ENCODE measurements at places on chromosomes 2 and 18. TPM values are rescaled to one million over a fixed set of nuclear protein-coding genes. Genes with fewer than 3 reads are reported as not detected.

The UGT1A5 gene
- total RNA-seq, result not detected

The GAREM1 gene
- total RNA-seq, result 10.3 TPM

The TMEM198 gene
- total RNA-seq, result 1.8 TPM

The DCDC2C gene
- total RNA-seq, result not detected

The FBXO48 gene
- 2.2 TPM for total RNA-seq

The ITPRIPL1 gene
- total RNA-seq, result 0.77 TPM

The DSG1 gene
- not detected for total RNA-seq

The FRZB gene
- total RNA-seq, result 2.4 TPM

The HOXD9 gene
- 0.54 TPM for total RNA-seq

DNA sequence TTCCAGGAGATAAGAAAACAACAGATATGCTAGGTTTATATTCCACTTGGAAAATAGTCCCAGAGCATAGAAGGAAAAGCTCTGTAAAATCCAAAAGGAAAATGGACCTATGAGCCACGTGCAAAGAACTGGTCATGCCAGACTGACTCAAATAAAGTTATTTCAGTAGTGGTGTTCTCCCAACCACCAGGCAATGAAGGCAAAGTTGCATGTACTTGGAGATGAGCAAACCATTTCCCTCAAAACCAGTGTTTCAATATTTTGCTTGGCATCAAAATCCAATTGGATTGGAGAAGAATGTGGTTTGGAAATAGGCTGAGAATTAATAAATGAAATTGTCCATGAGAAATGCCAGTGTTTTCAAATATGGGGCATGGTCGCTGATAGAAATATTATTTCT is 237.5 kb downstream of the ICOS start:
- no peak for DNase-seq

DNA sequence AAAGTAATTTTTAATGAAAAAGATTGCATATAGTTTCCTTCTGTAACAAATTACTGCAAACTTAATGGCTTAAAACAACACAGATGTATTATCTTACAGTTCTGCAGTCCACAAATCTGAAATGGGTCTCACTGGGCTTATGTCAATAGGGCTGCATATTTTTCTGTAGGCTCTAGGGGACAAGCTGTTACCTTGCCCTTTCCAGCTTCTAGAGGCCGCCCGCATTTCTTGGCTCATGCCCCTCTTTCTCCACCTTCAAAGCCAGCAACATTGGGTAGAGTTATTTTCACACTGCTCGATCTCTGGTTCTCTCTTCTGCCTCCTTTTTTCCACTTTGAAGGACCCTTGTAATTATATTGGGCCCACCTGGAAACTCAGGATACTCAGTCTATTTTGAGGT is 16.7 kb downstream of the COPS8 start:
- no peak for DNase-seq

DNA sequence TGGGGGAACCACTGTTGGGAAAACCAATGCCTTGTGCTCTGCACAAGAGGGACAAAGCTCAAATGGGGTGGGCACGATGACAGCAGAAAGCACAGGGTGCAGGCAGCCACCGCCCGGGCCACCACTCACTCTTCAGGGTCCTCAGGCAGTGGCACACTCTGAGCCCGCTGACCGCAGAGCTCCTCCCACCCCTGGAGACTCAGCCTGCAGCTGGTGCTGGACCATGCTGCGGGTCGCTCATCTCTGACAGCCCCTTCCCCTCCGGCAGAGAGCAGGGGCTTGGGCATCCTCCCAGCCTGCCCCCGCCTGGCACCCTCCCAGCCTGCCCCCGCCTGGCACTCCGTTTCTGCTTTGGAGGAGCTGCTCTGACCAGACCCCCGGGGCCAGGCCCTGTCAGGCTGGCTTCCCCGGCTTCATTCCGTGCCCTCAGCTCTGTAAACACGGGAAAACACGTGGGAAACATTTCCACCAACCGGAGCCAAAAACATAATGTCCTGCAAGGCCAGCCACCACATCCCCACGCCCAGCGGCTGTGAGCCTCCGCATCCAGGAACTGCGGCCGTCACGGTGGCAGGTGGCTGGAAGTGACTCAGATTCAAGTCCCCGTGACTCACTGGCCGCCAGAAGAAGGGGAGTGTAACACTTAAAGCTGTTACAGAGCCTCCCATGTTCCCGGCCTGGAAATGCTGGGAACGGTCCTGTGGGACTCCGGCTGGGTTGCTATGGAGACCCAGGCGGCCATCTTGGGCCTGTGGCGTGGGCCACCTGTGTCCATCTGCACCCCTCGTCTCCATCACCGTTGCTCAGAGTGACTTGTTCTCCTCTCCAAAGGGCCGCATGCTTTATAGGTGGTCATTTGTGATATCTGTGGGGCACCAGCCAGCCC is 6.8 kb upstream of the SNED1 start:
- peak; percentile 95 for DNase-seq

DNA sequence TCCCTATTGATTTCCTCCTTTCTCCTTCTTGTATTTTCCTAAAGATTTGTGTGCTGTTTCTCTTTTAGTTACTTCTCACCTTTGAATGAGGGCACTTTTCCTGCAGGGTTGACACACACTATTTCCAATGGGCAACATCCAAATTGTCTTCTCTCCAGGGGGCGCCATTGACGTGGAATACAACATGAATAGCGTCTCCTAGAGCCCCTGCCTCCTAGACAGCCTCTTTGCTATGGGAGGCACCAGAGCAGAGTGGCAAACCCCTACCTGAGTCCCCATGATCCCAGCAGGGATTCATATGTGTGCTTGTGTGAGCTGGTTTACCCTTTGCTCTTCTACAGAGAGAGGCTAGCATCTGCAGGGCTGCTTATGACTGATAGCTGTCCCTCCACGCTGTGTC is 61.3 kb upstream of the ITSN2 start:
- DNase-seq, result peak; percentile 63

DNA sequence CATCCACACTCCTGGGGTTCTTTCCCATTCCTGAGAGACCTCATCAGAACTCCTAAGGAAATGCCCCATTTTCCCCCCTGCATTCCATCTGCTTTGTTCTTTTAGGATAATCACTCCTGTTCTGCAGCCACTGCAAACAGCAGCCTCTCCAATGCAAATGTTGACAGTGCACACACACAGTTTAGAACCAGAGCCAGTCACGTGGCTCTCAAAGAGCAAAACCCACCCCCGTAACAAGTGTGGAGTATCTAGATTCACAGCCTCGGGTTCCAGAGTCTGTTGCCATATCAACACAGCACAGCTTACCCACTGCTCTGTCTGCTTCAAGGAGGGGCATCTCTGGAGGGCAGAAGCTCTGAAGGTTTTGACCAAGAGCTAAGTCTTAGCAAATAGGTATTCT is 180.0 kb downstream of the NAPG start:
- DNase-seq, result no peak

- DNase-seq, result no peak
Measured at GRCh38 chr2:190335225-190335559, 8.2 kb upstream of the INPP1 start.

DNA sequence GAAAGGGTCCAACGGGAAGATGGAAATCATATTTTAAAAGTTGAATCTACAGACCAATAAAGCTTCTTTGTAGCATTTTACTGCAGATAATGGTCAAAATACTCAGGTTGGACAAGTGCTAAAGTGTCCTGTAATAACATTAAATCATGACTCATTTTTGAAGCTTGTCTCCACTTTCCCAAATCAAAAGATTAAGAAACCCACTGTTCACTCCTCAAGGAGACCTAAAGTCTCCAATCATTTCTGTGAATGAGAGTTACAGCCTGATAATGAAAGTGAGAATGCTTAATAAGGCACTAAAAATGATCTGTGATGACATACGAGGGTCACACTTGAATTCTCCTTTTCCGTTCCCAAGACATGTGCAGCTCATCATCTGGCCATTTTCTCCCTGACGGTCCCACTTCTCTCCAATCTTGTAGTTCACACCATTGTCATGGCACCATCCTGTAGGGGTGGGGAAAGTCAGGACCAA is 53.4 kb downstream of the ATIC start:
- no peak for DNase-seq

- DNase-seq, result peak; percentile 34
Measured at GRCh38 chr2:20223407-20224163, 1.3 kb downstream of the SDC1 start.

DNA sequence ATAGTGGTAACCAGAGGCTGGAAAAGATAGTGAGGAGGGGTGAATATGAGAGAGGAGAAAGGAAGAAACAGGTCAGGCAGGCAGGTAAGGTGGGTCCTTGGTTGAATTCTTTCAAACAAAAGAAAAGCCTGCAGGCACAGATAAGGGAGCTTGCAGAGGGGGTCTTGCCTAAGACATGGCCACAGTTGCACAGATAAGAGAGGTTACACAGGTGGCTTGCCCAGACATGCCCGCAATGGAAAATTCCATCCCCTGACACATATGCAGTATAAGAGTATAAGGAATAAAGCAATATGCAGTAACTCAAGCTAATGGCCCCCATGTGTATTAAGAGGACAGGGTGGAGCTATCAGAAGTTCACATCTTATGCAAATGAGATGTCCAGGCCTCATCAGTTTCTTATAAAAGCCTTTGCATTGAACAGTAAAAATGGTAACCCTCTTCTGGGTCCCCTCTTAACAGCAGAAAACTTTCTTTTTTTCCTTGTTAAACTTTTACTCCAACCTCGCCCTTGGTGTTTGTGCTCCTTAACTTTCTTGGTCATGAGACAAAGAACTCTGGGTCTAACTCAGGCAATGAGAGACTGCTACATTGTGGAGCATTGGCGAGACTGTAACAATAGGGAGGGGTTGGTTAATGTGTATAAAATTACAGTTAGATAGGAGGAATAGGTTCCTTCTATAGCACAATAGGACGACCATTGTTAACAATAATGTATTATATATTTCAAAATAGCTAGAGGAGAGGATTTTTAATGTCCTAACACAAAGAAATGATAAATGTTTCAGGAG is 764.6 kb downstream of the TSN start:
- DNase-seq, result no peak

DNA sequence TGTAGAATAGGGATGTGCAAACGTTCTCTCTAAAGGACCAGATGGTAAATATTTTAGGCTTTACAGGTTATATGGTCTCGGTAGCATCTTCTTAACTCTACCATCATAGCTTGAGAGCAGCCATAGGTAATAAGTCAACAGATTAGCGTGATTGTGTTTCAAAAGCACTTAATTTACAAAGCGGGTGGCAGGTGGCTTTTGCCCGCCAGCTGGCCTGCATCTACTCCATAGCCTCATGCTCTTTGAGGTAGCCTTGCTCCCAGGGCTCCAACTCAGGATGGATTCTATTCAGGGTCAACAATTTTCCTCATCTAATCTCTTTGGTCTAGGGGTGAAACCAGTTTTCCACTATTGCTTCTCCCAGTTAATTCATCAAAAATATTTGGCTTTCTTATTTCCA is 5.0 kb upstream of the ATP9B start:
- no peak for DNase-seq

DNA sequence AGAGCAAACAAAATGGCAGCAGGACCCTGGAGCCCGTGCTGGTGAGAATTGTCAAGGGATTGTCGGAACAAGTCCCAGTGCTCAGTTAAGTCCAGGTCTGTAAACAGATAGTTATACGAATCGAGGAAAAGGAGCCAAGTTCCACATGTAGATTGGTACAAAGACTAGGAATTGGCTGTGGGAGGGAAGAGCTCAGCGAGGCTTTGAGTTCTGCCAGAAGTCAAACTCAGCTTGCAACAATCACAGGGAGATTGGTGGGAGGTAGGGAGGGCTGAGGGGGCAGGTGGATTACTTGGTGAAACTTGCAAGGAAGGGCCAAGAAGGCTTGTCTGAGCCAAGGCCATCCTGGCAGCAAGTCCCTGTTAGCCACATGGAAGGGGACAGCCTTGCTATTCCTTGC is 217.8 kb upstream of the ARL4C start:
- DNase-seq, result no peak

DNA sequence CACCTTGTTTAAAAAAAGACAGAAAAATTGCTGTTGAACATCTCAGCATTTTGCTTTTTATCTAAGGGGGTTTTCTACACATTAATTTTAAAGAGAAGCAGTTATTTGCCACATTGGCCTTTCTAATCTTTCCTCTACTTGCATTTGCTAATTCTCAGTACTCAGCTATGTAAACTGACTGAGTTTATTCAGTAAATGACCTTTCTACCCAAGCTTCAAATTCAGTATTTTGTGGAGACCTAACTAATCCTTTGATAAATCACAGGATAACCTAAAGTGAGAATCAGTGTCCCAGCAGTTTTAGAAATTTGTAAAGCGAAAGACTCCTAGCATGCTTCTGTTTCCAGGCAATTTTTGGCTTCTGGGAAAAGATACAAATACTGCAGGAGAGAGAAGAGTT is 288.4 kb downstream of the ASXL3 start:
- DNase-seq, result no peak

DNA sequence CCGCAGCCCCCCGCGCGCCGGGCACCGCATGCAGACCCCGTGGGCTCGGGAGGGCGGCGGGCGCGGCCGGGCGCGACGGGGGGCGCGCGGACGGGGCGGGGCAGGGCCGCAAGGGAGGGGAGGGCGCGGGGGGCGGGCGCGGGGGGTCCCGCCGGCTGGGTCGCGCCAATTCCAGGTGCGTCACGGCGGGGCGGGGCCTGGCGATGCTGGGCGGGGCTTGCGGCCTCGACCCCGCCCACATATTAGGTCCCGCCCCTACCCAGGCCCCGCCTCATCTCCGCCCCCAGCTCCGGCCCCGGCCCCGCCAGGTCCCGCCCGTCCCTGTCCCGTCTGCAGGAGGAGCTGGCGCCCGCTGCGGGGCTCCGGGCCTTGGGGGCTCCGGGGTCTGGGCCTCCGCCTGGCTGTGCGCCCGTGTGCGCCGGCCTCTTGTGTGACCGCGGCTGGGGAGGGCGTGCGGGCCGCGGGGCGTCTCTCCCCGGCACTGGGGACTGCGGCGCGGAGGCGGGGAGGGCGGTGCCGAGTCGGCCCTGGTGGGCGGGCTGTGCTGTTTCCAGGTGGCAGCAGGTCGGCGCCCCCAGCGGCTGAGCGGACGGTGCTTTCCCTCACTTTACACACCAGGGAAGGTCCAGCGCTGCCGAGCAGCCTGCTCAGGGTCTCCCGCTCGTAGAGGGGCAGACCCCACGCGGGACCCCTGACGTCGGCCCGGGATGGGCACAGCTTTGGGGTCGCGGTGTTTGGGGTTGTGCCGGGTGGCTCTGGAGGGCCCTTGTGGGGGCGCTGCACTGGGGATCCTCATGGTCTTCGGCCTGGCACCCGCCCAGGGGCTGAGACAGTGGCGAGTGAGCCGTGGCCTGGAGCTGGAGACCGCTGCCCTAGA is 554 bp downstream of the ING5 start:
- DNase-seq, result peak; percentile 80

GRCh38 chr2:229974266-229974665 is 52.0 kb downstream of the FBXO36 start:
- DNase-seq, result no peak

DNA sequence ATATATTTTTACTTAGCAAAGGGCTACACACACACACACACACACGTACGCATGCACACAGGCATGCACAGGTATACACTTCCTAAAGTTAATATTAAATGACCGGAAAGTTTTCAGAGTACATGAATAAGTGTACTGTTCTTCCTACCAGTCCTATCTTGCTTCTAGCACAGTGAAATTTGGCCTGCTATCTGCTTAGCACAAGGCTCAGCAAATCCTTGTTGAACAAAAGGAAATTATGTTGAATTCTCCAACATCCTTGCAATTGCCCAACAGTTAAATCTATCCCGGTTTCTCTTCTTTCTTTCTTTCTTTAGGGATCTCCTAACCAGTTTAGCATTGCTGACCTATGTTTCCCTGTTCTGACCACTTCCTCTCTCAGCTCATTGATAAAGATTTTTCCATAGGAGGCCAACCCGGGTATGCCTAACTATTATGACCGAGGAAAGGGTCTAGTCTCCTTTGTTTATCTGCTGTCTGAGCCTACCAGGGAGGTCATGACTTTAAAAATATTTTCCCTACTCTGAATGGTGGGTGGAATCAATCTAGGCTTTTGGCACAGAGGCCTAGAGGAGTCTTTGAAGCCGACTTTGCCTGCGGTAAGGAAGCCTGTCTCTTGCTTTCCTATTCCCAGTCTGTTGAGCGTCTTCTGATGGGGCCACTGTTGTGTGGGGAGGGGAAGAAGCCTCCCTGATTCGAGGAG is 400.7 kb downstream of the HRH4 start:
- no peak for DNase-seq

Measured in psoas muscle (tissue), 8 donors.